ENCODE measurements at places on chromosomes 2 and 18.

GRCh38 chr2:127081826-127082633 is 24.9 kb downstream of the BIN1 start:
- DNase-seq = peak; percentile 13

GRCh38 chr2:8214036-8214615 is 467.7 kb upstream of the ID2 start:
- no peak for DNase-seq

DNA sequence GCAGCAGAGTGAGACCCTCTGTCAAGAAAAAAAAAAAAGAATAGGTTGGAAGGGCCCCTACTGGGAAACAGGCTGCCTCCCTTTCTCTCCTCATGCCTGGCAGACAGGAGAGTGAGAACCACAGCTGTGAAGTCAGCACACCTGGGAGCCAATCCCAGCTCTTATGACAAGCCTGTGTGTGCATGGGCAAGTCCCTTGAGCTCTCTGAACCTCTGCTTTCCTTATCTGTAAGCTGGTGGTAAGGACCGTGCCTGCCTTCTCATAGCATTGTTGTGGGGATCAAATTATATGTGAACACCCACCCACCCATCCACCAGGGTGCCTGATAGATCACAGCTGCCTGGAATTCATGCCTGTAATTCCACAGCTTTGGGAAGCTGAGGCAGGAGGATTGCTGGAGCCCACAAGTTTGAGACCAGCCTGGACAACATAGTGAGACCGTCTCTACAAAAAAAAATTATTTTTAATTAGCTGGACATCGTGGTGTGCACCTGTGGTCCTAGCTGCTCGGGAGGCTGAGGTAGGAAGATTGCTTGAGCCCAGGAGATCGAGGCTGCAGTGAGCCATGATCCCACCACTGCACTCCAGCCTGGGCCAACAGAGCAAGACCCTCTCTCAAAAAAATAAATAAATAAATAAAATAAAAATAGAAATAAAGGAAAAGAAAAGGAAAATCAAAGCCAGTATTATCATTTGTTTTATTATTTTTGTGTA is 66.9 kb upstream of the MCFD2 start:
- no peak for DNase-seq

DNA sequence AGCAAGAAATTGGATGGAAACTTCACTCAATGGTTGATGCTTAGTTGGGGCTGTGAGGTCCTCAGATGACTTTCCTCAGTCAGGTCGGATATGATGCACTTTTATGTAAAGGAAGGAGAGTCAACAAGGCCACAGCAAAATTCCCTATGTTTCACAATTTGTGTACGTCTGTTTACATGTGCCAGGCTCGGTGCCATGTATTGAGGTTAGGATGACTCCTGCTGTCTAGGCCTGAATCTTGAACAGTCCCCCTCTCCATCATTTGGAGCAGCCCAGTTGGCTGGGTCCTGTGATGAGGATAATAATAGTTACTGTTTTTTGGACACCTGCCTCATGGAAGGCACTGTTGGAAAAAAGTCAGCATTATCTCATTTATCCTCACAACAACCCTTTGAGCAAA is 43.1 kb downstream of the VSNL1 start:
- no peak for DNase-seq

DNA sequence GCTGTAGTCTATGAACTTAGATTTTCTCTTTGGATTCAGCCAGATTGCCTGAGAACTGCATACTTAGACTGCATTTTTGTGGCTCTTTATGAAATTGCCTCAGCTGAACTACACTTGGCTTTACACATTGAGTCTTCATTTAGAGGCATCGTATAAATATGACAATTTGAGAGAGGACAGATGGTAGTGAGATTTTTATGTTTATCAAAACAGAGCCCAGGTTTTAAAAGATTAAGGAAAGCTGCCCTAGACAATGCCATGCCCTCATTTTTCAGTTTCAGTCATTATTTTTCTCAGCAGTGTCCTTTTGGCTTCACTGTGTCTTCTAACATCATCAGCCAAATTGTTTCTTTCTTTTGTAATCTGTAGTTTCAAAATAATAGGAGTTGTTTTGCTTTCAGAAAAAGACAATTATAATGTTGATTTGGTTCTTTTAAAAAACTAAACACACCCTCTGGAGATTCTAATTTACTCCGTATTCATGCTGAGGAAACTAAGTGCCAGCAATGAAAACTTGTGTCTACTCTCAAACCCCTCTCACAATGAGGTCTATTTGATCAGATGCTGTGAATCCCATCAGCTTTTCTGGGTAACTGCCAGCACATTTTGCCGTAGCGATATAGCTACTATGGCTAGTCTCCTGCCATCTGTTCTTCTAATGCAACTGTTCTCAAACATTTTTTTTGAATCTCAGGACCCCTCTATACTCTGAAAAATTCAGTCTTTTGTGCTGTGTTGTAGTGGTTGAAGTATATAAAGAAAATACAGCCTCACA is 46.2 kb downstream of the TWSG1 start:
- no peak for DNase-seq

- no peak for DNase-seq
Observed at GRCh38 chr2:214135966-214136365, 274.9 kb upstream of the VWC2L start.

DNA sequence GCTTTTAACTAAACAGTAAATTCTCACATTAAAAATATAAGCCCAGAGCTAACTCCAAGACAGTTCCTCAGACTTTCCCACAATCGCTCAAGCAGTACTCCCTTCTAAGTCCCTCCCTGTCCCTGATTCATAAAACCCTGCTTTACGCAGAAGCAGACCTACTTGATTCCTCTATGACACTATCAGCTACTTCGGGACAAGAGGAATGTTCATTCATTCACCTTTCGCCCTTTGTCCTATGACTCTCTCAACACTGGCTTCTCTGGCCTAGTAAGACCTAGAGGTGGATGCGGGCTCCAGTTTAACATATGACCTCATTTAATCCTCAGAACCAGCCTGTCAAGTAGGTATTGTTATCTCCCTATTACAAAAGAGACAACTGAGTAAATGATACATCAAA is 10.2 kb downstream of the LPIN2 start:
- no peak for DNase-seq
